ENCODE measurements at places on chromosomes 6 and 20.

GRCh38 chr6:154614641-154615040 lies 104.2 kb upstream of the CNKSR3 start:
- DNase-seq: no peak

DNA sequence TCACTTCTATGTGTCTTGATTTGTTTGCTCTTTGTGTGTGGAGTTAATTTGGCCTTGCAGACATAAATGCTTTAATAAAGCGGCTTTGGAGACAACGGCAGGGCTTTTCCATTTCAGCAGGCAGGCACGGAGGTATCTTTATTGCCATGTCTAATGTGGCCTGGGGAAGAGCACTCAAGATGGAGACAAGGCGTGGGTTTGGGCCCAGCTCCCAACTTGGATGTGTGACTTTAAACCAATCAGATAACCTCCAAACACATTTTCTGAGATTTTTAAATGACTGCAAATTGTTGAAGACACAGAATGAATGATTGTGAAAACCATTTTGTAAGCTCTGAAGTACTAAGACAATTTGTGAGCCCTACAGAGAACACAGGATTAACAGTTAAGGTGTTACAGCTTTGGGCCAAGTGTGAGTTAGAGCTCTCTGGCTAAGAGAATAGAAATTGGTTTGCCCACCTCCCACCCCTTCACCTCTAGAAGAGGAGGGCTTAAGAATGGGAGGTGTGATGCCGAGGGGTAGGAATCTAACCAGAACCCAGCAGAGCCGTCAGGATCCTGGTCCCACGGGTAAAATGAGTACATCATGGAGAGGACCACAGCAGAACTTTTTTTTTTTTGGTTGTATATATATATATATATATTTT lies 9.0 kb downstream of the DYNLT1 start:
- no peak for DNase-seq

- no peak for DNase-seq
These were observed 927 bp upstream of the MANEA start for GRCh38 chr6:95576218-95576997.

DNA sequence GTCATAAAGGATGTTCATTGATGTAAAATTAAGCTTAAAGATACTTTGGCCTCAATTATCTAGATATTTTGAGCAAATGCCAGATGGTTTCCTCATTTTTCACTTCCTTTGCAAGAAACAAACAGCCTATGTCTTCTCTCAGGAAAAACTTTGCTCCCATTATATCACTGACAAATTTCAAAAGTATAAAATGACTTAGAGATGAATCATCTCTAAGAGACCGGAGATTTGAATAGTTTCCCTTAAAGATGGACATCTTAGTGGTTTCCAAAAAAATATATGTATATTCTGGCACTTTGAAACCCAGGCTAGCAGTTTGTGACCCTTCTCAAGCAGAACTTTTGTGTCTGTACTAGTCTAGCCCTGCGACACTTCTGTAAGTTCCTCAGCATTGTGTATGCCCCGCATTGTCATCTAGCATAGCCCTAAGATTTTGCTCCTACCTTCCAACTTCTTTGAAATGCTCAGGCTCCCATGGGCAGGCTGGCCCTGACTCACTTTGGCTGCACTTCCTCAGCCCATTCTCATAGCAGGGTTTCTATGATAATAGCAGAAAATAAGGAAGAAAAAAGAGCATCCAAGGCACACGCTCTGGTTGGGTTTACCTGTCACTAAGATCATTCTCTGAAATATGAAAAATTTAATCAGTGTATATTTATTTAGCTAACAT lies 25.7 kb upstream of the POU3F2 start:
- DNase-seq: no peak

- DNase-seq: no peak
These were observed 391 bp downstream of the MAPRE1 start for GRCh38 chr20:32819992-32820697.

GRCh38 chr6:111686932-111687266 lies 81.2 kb upstream of the TRAF3IP2 start:
- DNase-seq: no peak

GRCh38 chr6:168525114-168525513 lies 84.1 kb downstream of the SMOC2 start:
- no peak for DNase-seq

- no peak for DNase-seq
These were observed 62.1 kb downstream of the HTR1B start for GRCh38 chr6:77401231-77401630.

DNA sequence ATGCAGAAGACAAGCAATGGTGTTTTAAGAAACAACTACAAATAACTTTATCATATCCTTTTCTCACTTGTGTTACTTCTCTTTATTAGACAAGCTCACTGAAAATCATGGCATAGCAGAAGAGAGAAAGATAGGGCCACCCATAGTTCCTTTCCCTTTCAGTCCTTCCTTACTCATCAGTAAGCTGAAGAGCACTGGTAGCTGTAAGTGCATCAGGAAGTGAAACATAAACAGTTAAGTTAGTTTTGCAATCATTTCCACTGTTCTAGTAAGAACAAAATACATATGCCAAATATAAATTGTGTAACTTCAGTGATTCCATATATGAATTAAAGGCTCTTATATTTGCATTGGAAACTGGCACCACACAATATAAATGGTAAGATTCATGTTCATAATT lies 220.1 kb downstream of the HACE1 start:
- DNase-seq: no peak

GRCh38 chr20:61499859-61500554 lies 247.9 kb downstream of the CDH4 start:
- no peak for DNase-seq

DNA sequence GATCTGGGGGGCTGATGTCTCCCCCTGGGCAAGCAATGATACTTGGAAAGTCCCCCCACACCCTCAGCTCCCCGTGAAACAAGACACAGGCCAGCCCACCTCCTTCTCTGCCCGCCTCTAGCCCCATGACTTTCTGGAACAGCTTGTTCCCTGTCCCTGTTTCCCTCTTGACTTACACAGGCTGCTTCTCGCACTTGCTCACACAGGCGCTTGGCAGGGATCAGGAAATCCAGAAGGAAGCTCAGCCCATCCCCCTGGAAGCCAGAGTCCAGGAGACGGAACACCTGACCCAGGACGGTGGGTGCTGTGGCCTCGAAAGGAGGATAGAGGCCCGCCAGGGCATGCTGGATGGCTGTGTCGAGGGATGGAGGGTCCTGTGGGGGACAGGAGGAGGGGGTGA lies 14.8 kb downstream of the KIAA1755 start:
- no peak for DNase-seq

- DNase-seq: no peak
These were observed 268.0 kb upstream of the RNF217 start for GRCh38 chr6:124694139-124694705.

DNA sequence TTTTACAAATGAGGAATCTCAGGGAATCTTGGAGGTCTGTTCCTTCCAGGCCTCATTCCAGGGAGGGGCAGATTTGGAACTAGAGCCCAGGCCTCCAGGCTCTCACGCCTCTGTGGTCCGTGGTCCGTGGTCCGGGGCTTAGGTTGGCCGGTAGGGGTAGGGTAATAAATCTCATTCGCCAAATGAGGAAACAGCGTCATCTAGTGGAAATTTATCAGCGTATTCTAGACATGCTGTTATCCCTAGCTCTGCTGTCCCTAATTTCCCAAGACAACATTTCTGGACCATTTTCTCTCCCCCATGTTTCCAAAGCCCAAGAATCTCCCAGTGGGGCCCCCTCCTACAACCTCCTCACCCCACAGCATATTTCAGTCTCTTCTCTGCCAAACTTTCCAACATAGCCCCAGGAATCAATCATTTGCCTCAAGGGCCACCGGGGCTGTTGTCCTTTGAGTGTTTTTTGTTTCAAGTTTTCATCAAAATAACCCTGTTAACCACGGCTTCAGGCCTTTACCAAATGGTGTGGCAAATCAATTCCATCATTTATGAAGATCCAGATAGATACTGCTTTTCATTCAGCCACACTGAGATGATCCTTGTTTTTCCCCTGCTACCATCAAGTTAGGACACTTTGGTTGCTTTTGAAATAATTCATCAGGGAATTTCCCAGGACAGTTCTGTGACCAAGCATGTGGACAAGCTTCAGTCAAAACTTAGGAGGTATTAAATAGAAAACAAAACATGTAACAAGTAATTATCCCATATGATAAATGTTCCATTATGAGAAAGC lies 126.8 kb downstream of the ALDH8A1 start:
- DNase-seq: peak; percentile 74

- DNase-seq: no peak
These were observed 63.3 kb upstream of the ASF1A start for GRCh38 chr6:118830691-118831090.

- no peak for DNase-seq
These were observed 99.7 kb downstream of the ZMYND8 start for GRCh38 chr20:47256668-47257236.

GRCh38 chr20:37346236-37346534 lies 245 bp downstream of the SRC start:
- DNase-seq: no peak

GRCh38 chr6:104860221-104860620 lies 502 bp upstream of the HACE1 start:
- DNase-seq: no peak

DNA sequence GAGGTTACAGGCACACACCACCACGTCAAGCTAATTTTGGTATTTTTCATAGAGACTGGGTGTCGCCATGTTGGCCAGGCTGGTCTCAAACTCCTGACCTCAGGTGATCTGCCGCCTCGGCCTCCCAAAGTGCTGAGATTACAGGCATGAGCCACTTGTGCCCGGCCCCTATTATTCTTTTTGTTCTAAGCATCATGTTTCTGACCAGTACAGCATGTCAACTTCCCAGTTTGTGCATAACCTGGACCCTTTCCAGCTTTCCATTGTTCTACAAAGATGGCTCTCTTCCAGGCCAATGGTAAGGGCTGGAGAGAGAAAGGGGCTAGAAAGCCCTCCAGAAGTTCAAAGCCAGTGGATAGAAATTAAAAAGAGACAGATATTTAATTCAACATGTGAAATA lies 91.3 kb upstream of the TNFAIP3 start:
- DNase-seq: no peak

GRCh38 chr6:75154973-75155372 lies 50.9 kb downstream of the COL12A1 start:
- no peak for DNase-seq

GRCh38 chr6:32637219-32637880 lies at the start of gene HLA-DQA1:
TSS of gene HLA-DQA1 (plus strand) at chr6:32637406. CDS start at chr6:32637459, 53 bp downstream.
- DNase-seq: no peak

- DNase-seq: no peak
These were observed 218.3 kb downstream of the SLC24A3 start for GRCh38 chr20:19430641-19431315.

GRCh38 chr6:135722190-135722589 lies 129.3 kb upstream of the PDE7B start:
- DNase-seq: no peak

DNA sequence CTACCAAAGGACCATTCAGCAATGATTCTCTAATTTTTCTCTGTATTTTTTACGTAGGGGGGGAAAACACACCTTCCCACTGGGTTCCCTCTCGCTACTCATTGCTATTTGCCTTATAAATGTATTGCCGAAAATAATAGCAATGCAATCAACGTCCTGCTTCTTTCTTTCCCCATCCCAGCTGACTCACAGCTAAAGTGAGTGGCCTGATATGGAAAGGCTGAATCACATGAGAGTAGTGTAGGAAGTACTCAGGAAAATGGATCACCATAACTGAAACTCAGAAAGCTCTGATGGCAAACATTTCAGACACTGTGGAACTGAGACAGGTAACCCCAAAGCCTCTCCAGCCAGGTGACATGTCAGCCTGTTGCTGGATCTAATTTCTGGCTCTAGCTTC lies 49.3 kb upstream of the SRPK1 start:
- DNase-seq: no peak

- DNase-seq: no peak
These were observed 97.3 kb downstream of the TBC1D32 start for GRCh38 chr6:121236984-121237383.

DNA sequence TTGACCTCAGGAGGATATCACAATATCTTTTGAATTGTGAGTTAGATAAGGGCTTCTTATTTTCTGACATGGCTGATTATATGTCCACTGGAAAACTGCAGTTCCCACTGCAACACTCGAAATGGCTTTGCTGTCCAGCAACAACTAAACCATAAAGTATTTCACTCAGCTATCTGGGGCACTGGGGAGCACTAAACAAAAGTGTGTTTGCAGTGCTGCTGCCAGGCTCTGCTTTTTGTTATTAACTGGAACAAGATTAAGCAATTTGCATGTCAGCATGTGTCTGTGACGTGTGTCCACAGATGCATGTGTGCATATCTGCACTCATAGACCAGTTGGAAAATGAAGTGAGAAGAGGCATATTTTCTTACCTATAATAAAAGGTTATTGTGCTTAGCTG lies 107.8 kb upstream of the CCN2 start:
- peak; percentile 66 for DNase-seq

- no peak for DNase-seq
These were observed 76.2 kb upstream of the TRAF3IP2 start for GRCh38 chr6:111681860-111682259.

DNA sequence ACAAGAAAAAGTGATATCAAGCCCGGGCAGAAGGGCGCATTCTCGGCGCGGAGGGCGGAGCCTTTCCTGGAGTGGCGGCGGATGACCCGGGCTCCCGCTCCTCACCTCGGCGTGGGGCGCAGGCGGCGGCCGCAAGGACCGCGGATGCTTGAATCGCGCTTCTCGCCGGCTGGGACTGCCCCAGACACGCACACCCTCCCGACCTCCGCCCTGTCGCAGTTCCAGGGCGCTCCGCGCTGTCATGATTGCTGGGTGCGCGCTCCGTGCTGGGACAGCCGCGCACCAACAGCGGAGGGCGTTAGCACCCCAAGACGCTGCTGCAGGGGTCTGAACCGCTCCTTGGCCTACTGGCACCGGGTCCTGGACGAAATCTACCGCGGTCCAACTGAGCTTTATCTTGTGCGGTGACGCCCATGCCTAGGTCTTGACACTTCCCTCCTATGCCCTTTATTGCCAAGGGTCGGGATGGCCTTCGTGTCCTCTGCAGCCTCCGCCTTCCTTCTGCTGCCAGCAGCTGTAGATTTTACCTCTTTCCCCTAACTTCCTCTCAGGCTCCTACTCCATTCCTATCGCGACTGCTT lies 43.3 kb downstream of the IRAK1BP1 start:
- DNase-seq: peak; percentile 28

DNA sequence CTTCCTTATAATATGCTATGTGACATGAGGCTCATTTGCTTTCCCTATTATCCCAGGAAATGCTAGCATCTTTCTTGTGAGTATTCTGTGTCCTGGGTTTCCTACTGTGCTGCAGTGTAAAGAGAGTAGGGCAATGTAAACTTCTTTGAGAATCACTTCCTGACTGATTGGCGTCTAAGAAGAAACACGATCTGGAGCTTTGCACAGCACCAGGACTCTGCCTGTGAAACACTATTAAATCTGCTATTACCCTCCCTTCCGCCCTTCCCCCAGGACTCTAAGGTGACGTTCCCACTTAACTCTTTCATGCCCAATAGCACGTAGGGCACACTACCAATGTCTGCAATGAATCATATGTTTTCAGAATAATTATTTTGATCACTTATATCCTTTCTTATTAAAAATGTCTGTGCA lies 607.3 kb upstream of the CITED2 start:
- peak; percentile 50 for DNase-seq

DNA sequence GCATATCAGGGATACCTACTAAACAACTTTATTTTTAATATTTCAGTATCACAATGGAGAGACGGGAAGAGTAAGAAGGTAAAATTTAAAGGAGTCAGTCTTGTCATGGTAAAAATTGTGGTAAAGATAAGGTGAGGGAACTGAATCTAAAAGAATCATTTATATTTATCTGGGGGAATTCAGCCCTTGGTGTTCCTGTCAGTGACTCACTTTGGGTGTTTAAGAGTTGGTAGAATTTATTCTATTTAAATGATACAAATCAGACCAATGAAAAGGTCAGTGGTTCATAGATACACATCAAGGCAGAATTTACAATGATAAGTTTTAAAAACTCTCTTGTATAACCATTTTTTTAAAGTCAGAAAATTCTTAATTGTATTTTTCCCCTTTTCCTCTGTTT lies 164.4 kb downstream of the CDKAL1 start:
- DNase-seq: no peak

All from right hindlimb (tissue), 1 donor.